ENCODE measurements at places on chromosomes 16 and 17. TPM values are rescaled to one million over a fixed set of nuclear protein-coding genes. Genes with fewer than 3 reads are reported as not detected.

CACNG4 gene
- polyA plus RNA-seq: not detected

DNAH2 gene
- not detected for polyA plus RNA-seq

ORMDL3 gene
- polyA plus RNA-seq: 136 TPM

GRCh38 chr16:8996891-8997290, 33.2 kb upstream of the USP7 start:
- no peaks in the 10 kb centered on the region for H3K27me3 ChIP-seq
- H3K27ac ChIP-seq: no peak overlapping the region
- no peak overlapping the region for H3K4me3 ChIP-seq
- DNase-seq: no peak
- H3K4me1 ChIP-seq: no peaks in the 10 kb centered on the region

GRCh38 chr17:76840443-76840767, 27.8 kb upstream of the MGAT5B start:
- peaks cover 8% of the 10 kb centered on the region for H3K4me1 ChIP-seq
- H3K4me3 ChIP-seq: no peak overlapping the region
- no peaks in the 10 kb centered on the region for H3K36me3 ChIP-seq
- no peak overlapping the region for H3K27ac ChIP-seq
- DNase-seq: no peak

GRCh38 chr17:33941744-33942143, 313.3 kb upstream of the CCL2 start:
- no peak for DNase-seq
- H3K4me3 ChIP-seq: no peak overlapping the region
- no peaks in the 10 kb centered on the region for H3K36me3 ChIP-seq
- no peaks in the 10 kb centered on the region for H3K4me1 ChIP-seq
- H3K27me3 ChIP-seq: no peaks in the 10 kb centered on the region

GRCh38 chr17:78343543-78344201, 16.2 kb downstream of the SOCS3 start:
- peaks cover 93% of the 10 kb centered on the region for H3K4me1 ChIP-seq
- H3K27me3 ChIP-seq: no peaks in the 10 kb centered on the region
- DNase-seq: peak; percentile 86
- H3K4me3 ChIP-seq: peak overlapping the region; percentile 67

- DNase-seq: no peak
- H3K4me1 ChIP-seq: peaks cover 93% of the 10 kb centered on the region
- peaks cover 3% of the 10 kb centered on the region for H3K36me3 ChIP-seq
These were observed 295.3 kb downstream of the SEC14L1 start for GRCh38 chr17:77436058-77436442.

DNA sequence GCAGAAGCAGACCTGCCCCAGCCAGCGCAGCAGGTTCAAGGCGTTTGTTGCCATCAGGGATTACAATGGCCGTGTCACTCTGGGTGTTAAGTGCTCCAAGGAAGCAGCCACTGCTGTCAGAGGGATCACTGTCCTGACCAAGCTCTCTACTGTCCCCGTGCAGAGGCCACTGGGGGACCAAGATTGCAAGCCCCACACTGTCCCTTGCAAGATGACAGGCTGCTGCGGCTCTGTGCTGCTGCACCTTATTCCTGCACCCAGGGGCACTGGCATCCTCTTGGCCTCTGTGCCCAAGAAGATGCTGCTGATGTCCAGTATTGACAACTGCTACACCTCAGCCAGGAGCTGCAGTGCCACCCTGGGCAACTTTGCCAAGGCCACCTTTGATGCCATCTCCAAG, 27.7 kb downstream of the ATPAF2 start:
- H3K27me3 ChIP-seq: no peaks in the 10 kb centered on the region
- H3K4me3 ChIP-seq: no peak overlapping the region
- DNase-seq: no peak

- peak; percentile 51 for DNase-seq
- peak overlapping the region; percentile 95 for H3K27ac ChIP-seq
- H3K4me1 ChIP-seq: peaks cover 55% of the 10 kb centered on the region
- no peaks in the 10 kb centered on the region for H3K27me3 ChIP-seq
- H3K4me3 ChIP-seq: peak overlapping the region; percentile 82
These were observed 18.6 kb downstream of the PRCD start for GRCh38 chr17:76558198-76559095.

GRCh38 chr17:39629898-39630297, 3.1 kb downstream of the PPP1R1B start:
- H3K4me1 ChIP-seq: peaks cover 22% of the 10 kb centered on the region
- no peak overlapping the region for H3K27ac ChIP-seq
- H3K27me3 ChIP-seq: peaks cover 11% of the 10 kb centered on the region
- DNase-seq: no peak
- no peaks in the 10 kb centered on the region for H3K36me3 ChIP-seq
- no peak overlapping the region for H3K4me3 ChIP-seq

DNA sequence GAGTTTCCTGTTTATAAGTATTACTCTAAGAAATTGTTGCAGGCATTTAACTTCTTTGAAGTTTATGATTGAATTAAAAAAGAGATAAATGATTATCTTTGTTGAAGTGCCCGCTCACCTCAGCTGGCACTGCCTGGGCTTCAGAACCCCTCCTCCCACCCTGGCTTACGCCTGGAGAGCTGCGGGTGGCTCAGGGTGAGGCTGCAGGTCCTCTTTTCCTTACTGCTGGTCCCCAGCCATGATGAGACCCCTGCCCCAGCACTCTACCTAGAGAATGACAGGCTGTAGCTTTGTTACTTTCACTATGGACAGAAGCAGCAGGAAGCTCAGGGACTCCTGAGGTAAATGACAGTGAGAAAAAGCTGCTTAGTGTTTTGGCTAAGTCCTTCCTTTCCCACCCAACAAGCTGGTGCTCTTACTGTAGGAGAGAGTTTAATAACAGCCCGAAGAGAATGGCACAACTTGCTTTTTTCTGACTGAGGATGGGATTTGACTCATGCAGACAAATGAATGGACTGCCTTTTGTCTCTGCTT, 62.1 kb downstream of the EPN2 start:
- no peak for DNase-seq
- peaks cover 3% of the 10 kb centered on the region for H3K4me1 ChIP-seq
- no peak overlapping the region for H3K27ac ChIP-seq
- H3K36me3 ChIP-seq: no peaks in the 10 kb centered on the region
- H3K27me3 ChIP-seq: no peaks in the 10 kb centered on the region

GRCh38 chr16:12271006-12271405, 294.5 kb downstream of the SNX29 start:
- H3K4me3 ChIP-seq: no peak overlapping the region
- H3K4me1 ChIP-seq: no peaks in the 10 kb centered on the region
- H3K36me3 ChIP-seq: no peaks in the 10 kb centered on the region
- H3K27me3 ChIP-seq: no peaks in the 10 kb centered on the region

Measured in CD4-positive, CD25-positive, alpha-beta regulatory T cell (primary cell).